Subcutaneous adipose tissue (tissue), 4 donors: ENCODE measurements at places on chromosomes 5 and 9. TPM values are rescaled to one million over a fixed set of nuclear protein-coding genes. Genes with fewer than 3 reads are reported as not detected.

The IFNA21 gene
- not detected for total RNA-seq

The MYO10 gene
- total RNA-seq, result 9.9 TPM

The NTNG2 gene
- not detected for total RNA-seq

The GAPT gene
- 4.0 TPM for total RNA-seq

The RAI14 gene
- 8.6 TPM for total RNA-seq

The CLIC3 gene
- total RNA-seq, result 2.2 TPM

The APBA1 gene
- 7.6 TPM for total RNA-seq

The FOXI1 gene
- total RNA-seq, result not detected

The SMARCA2 gene
- total RNA-seq, result 135 TPM

The CCL27 gene
- total RNA-seq, result not detected
